Heart left ventricle (tissue), 16 donors: ENCODE measurements at places on chromosomes 2 and 18.
A peak's percentile ranks its signal among the peaks of the same experiment; 100 is the strongest.

DNA sequence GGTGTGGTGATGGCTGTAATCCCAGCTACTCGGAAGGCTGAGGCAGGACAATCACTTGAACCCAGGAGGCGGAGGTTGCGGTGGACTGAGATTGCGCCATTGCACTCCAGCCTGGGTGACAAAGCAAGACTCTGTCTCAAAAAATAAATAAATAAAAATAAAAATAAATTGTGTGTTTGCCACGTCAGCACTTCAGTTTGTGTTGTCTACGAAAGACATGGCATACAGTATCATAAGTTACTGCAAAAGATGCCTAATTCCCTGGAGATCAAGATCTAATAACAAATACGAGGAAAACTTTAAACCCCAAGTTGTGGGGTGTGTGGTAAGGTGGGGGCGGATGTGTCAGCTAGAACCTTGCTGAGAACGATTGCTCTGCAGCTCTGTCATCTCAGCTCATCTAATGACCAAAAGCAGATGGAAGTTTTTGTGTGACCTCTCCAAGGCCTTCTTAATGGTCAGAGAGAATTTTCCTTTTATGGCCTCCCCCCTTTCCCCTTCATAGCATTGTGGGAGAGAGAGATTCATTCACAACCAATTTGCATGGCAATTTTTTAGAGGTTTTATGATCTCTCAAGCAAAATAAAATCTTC lies 11.3 kb downstream of the NPAS2 start:
- no peak for DNase-seq

GRCh38 chr2:169090133-169090820 lies 20.9 kb downstream of the DHRS9 start:
- DNase-seq = no peak

- DNase-seq = peak; percentile 42
Measured at GRCh38 chr18:79385708-79386341, 9.9 kb upstream of the NFATC1 start.

DNA sequence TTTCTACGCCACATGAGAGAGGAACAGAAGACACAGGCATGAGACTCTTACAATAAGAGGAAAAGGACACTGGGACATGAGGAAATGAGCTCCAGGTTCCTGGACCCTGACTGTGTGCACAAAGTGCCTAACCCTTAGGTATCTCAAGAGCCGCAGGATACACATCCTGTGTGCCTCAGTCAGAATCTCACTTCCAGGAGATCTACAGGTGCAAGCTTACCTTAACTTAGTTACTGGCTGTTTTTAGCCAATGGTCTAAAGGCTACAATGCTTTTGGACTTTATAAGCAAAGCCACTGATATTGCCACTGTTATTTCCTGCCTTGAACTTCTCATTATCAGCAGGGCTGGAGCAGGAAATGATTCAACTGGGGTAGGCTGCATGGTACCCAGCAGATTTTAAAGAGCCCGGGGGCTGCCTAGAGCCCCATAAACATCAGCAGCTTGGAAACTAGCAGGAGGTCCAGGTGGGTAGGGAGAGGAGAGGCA lies 254.4 kb downstream of the ZNF521 start:
- DNase-seq = no peak

- DNase-seq = no peak
Measured at GRCh38 chr18:2417861-2418610, 153.3 kb downstream of the METTL4 start.

GRCh38 chr2:122011493-122012270 lies 256.2 kb downstream of the TSN start:
- no peak for DNase-seq

GRCh38 chr2:162381851-162382250 lies 37.9 kb downstream of the GCA start:
- DNase-seq = no peak
